Fibroblast of lung (primary cell): ENCODE measurements at places on chromosomes 5 and 9. TPM values are rescaled to one million over a fixed set of nuclear protein-coding genes. Genes with fewer than 3 reads are reported as not detected.

Gene AFAP1L1
- total RNA-seq = 7.1 and 9.5 TPM in 2 replicates

Gene PTGES
- 9.6 and 16.7 TPM in 2 replicates for total RNA-seq

Gene DMRT3
- total RNA-seq = not detected in 2 replicates

Gene DIPK1B
- total RNA-seq = 0.33 and 0.77 TPM in 2 replicates

Gene LCN10
- total RNA-seq = not detected in 2 replicates

Gene MBLAC2
- 2.6 and 4.0 TPM in 2 replicates for total RNA-seq

Gene CKMT2
- 8.0 and 19.3 TPM in 2 replicates for total RNA-seq

Gene NRG2
- 0.51 and 1.3 TPM in 2 replicates for total RNA-seq

Gene PCDHA1
- total RNA-seq = under 0.01 TPM in 2 replicates

Gene SPINK6
- total RNA-seq = not detected in 2 replicates

Gene SPATA24
- 6.4 and 7.4 TPM in 2 replicates for total RNA-seq

Gene TTC1
- 39.5 and 41.6 TPM in 2 replicates for total RNA-seq

Gene TRPM3
- 0.50 and 0.51 TPM in 2 replicates for total RNA-seq

Gene MZB1
- 0.17 TPM in 1 of 2 replicates, not detected in the other for total RNA-seq

Gene PTGS1
- total RNA-seq = 8.0 and 13.4 TPM in 2 replicates

Gene PRR7
- total RNA-seq = 2.1 and 2.3 TPM in 2 replicates

Gene MEGF10
- under 0.01 TPM in 2 replicates for total RNA-seq

Gene CCNJL
- total RNA-seq = 0.26 TPM in 1 of 2 replicates, not detected in the other

Gene ADRA1B
- 0.26 and 0.99 TPM in 2 replicates for total RNA-seq

Gene GARNL3
- 3.9 and 6.4 TPM in 2 replicates for total RNA-seq

Gene NEURL1B
- total RNA-seq = 2.6 and 6.1 TPM in 2 replicates

Gene AUH
- 44.7 and 55.5 TPM in 2 replicates for total RNA-seq

Gene PCDHA4
- 0.51 and 1.2 TPM in 2 replicates for total RNA-seq

Gene PDE8B
- 0.17 and 0.26 TPM in 2 replicates for total RNA-seq

Gene CYLC2
- total RNA-seq = not detected in 2 replicates

Gene FOXD1
- 0.77 and 1.5 TPM in 2 replicates for total RNA-seq

Gene PCDHGC3
- 59.0 and 63.4 TPM in 2 replicates for total RNA-seq

Gene MAMDC4
- total RNA-seq = 3.3 and 4.6 TPM in 2 replicates

Gene TAF1L
- total RNA-seq = under 0.01 TPM in 2 replicates

Gene PLEKHG4B
- total RNA-seq = under 0.01 TPM in 1 of 2 replicates, not detected in the other

Gene UHRF2
- total RNA-seq = 56.2 and 81.7 TPM in 2 replicates

Gene MEIKIN
- total RNA-seq = under 0.01 TPM in 1 of 2 replicates, not detected in the other
